ENCODE measurements at places on chromosomes 4 and X.

DNA sequence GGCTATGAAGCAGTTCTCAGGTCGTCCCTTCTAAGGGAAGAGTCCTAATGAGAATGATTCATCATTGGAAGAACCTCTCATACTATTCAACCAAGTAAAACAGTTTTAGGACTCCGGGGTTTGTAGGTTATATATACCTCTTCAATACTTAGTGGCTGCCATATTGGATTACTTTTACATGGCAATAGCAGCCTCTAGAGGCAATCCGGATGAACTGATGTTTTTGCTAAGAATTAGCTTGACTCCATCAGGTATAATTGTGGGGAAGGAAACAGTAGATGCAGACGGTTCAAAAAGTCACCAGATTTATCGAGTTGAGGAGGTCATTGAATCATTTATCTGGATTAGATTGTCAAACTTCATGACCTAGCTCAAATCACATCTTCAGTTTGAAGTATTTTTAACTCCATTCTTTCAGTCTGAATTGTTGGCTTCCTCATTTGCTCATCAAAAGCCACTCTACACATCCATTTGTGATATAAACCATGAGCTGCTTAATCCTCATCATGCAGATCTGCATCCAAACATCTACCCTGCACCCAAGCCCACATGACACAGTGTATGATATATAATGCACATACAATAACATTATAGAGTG, 28.4 kb downstream of the GUCY1B1 start:
- DNase-seq, result peak; percentile 77

DNA sequence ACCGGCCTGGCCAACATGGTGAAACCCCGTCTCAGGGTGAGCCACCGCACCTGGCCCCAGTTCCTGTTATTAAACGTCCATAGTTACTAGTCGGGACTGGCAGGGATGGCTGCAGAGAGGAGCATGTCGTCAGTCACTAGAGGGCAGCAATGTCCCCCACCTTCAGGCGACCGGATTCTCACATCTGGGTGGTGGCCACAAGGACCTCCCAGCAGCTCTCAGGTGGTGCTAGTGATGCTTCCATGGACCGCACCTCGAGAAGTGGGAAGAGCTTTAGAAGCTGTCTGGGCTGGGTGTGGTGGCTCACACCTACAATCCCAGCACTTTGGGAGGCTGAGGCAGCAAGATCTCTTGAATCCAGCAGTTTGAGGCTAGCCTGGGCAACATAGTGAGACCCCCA, 13.3 kb upstream of the IL3RA start:
- DNase-seq, result peak; percentile 27

DNA sequence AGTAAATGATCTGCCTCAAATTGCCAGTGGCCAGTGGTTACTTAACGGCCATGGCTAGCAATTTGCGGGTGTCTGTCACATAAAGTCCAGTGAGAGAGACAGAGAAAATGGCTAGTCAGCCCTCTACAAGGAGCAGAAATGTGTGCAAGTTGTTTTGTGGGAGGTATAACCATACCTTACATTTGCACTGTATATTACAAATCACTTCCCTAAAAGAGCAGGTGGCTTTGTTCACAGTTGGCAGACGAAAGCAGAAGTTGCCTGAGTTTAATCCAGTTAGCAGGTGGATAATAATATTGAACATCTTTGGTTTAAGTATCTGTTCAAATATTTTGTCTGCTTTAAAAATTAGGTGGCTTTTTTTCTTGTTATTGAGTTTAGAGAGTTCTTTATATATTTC, 15.6 kb downstream of the SRPX start:
- no peak for DNase-seq

- DNase-seq, result no peak
Measured at GRCh38 chr4:55574252-55574651, 17.8 kb downstream of the PDCL2 start.

GRCh38 chrX:140180585-140180984, 215.3 kb upstream of the CXorf66 start:
- DNase-seq, result no peak

DNA sequence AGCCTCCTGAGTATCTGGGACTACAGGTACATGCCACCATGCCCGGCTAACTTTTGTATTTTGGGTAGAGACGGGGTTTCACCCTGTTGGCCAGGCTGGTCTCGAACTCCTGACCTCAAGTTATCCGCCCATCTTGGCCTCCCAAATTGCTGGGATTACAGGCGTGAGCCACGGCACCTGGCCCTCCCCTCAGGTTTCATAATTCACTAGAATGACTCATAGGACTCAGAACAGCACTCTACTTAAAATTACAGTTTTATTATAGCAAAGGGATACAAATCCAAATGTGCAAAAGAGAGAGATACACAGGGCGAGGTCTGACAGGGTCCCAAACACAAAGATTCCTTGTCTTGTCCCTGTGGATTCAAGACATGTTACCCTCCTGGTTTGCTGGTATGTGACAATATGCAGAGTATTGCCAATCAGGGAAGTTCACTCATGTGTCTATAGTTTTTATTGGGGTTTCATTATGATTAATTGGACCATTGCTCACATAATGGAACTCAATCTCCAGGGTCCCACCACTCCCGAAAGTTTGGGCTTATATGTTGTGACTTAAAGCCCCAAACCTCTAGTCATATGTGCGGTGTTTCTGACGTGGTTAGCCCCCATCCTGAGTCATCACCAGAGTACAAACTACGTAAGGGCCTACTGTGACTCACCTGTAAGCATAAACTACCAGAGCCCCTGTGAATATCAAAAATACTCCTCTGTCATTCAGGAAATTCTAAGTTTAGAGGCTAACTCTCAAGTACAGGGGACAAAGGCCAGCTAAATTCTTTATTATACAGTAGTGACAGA, 5.2 kb downstream of the YIPF6 start:
- DNase-seq, result no peak

- DNase-seq, result no peak
Measured at GRCh38 chrX:46584736-46585135, 11.2 kb downstream of the CHST7 start.

- DNase-seq, result no peak
Measured at GRCh38 chrX:53950130-53950733, 94.0 kb downstream of the PHF8 start.

DNA sequence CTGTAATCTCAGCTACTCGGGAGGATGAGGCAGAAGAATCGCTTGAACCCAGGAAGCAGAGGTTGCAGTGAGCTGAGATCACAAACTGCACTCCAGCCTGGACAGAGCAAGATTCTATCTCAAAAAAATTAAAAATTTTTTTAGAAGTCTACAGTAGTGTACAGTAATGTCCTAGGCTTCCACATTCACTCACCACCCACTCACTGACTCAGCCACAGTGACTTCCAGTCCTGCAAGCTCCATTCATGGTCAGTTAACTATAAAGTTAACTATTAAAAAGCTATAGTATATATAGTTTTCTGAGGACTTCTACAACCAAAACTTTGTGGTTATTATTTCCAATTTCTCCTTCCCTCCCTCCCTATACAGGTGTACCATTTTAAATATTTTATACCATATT, 34.7 kb upstream of the NEUROG2 start:
- no peak for DNase-seq

- DNase-seq, result no peak
Measured at GRCh38 chr4:100880011-100880410, 362.2 kb upstream of the EMCN start.

DNA sequence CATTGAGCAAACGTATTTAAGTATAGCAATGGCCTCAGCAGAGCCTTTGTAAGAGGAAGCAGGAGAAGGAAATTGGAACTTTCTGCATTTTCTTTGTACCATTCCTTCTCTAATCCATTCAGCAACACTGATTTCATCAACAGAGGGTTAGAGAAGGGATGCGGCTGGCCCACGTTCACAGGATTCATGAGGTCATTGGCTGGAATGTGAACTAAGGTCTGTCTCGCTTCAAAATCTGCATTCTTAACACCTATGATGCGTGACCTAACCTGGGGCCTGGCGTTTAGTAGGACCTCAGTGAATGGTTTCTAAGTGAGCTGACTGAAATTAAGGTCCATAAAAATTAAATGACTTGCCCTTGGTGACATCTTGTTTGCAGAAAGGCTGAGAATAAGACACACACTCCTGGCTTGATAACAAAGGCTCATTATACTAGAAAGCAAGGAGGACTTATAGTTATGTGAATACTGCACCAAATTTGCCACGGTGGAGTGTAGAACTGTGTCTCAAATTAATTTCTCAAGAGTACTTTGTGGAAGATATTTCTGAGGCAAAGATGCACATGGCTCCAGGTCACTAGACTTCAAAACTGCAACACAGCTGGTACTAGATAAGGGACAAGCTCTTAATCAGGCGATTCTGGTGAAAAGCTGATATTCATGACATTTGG, 25.4 kb downstream of the FGFBP1 start:
- no peak for DNase-seq

GRCh38 chr4:110104661-110105060, 93.8 kb downstream of the ELOVL6 start:
- no peak for DNase-seq

DNA sequence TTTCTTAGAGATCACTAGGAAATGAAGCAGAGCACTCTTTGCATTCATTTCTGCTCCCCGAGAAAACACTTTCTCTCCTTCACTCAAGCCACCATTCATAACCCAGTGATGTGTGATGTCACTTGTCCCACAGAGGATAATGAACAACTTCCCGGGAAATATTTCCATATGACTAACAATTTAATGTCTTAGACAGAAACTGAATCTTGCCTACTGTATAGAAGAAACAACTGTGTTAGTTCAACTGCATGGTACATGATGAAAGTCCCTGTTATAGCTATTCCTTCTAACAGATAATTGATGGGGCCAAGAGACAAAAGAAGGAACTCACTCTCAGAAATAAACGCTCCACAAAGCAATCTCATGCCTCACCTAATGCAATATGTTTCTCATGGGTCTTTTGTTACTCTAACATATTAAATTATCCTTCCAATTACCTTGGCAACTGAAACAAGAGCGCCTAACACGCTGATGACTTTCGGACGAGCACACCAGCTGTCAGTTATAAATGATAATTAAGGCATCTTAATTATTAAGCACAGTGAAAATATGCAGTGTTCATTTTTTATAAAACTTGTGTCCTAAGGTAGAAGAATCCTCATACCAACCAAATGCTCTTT, 113.7 kb upstream of the TLR3 start:
- DNase-seq, result no peak

All from DMS53 (cell line).